AG08395 (cell line): ENCODE measurements at places on chromosomes 11 and 22.

GRCh38 chr11:3914805-3915204, 59.3 kb downstream of the STIM1 start:
- DNase-seq: no peak

DNA sequence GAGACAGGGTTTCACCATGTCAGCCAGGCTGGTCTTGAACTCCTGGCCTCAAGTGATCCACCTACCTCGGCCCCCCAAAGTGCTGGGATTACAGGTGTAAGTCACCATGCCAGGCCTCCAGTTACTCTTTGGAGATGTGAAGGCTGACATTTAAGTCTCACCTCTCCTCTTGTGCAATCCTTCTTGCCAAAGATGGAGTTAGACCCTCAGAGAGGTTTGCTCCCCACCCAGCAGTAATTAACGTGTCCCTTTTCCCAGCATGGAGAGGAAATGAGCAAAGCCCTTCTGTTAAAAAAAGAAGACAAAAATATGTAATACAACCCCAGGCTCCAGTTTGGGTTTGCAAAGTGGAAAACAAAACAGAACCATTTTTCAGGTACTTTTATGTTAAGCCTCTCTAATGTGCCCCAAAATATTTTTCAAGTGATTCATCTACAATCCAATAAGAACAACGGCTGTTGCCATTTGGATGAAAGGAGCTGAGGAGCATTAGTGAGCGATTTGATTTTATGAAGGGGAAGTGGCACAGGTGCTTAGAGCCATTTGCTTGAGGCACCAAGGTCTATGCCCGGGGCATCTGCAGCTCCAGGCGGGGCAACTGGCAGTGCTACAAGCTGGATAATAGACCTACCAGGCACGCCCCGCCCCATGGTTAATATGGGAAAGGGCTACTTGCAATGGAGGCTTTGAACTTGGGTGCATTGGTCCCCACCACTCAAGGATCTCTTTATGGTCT, 57.2 kb downstream of the GRIK4 start:
- no peak for DNase-seq

DNA sequence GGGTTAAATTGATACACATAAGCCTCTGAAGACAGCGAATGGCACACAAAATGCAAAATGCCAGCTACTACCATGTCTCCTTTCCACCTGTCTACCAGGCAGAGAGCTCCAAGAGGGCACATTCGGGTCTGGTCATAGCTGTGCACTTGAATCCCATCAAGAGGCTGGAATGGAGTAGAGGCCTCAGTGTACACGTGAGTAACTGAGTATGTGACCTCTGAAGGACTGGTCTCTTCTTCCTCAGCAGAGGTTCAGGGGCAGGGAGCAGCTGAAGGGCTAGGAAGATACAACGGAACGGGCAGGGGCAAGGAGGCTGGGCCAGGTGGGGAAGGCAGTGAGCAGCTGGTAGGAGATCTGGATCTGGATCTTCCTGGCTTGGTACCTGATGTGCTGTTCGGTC, 56.3 kb upstream of the PHOX2A start:
- DNase-seq: no peak

GRCh38 chr11:35787626-35788025, 125.1 kb downstream of the TRIM44 start:
- no peak for DNase-seq

DNA sequence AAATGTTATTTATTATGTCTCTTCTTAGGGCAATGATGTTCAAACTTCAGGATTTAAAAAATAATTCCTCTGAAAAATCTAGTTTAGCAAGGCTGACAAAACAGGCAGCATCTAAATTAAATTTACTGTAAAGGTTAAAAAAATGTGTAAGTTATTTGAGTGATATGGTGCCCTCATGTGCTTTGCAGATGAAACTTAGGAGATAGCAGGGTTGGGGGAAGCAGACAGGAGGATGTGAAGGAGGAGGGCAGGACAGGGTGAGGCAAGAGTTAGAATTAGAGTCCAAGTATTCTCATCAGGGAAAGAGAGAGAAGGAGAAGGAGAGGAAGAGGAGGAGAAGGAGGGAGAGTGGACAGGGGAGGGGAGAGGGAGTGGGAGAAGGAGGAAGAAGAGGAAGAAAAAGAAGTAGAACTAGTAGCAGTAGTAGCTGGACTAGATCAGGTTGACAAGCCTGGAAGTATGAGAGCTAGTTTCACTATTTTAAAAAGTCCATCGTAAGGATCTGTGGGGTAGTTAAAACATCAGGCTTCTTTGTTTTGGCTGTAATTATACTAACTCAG, 141.2 kb upstream of the SESN3 start:
- DNase-seq: no peak

DNA sequence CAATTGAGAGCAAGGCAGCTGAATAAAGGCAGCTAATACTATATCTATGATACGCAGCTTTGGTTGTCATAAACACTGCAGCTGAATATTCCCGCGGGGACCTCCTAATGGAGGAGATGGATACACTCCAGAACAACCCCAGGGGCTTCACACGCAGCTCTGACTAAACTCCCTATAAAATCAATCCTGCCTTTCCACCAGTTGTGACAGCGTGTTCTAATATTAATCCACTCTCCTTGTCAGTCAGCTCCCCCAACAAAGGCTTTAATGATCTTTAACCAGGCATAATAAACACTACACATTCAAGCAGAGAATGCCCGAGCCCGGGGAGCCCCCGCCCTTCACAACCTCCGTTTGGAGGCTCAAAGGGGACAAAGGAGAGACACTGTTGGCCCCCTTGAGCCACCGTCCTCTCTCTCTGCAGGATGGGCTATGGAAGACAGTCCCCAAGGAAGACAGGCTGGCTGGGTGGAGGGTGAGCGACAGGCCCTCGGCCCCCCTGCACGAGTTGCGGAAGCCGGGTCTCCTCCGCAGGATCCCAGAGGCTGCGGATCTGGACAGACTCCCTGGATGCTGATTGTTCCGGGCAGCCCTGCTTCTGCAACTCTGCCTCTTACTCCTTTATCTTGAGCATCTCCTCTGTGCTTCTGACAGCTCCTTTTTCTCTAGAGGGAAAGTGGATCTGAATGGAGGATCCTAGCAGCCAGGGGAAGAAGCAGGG, 565.2 kb downstream of the BUD13 start:
- no peak for DNase-seq

DNA sequence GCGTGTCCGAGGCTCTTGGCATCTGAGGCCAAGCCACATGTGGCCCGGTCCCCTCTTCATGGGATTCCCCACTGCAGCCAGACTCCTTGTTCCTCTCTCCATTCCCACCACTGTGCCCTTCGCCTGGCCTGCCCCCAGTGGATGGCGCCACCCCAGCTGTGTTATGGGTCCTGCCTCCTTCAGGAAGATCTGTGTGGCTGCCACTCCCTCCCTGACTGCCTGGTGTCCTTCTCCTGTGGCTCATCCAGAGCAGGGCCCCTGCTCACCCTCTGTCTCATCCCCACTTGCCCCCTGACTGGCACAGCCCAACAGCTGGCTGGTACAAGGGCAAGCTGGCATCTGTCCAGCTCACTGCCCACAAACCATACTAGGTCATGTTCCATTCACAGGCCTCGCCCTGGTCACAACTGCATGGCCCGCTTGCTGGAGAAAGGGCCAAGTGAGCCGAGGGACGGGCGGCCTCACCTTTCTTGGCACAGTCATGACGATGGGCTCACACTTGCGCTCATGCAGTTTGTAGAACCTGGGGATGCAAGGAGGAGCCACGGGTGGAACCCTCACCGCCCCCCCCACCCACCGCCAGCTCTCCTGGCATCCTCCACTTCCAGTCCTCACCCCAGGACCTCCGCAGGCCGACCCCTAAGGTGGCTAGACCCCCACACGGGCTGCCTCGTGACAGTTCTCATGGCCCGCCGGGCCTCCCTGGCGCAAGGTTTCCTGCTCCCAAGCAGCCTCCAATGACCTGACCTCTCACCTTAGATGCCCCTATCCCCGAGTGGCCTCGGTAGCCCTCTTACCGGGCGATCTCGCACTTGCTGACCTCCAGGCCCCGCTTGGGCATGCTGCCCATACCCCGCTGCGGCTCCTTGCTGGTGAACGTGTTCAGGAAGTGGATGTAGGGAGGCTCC, 2.1 kb upstream of the PTPRCAP start:
- peak; percentile 49 for DNase-seq

- DNase-seq: no peak
Observed at GRCh38 chr22:41578818-41579217, 10.8 kb downstream of the PMM1 start.

DNA sequence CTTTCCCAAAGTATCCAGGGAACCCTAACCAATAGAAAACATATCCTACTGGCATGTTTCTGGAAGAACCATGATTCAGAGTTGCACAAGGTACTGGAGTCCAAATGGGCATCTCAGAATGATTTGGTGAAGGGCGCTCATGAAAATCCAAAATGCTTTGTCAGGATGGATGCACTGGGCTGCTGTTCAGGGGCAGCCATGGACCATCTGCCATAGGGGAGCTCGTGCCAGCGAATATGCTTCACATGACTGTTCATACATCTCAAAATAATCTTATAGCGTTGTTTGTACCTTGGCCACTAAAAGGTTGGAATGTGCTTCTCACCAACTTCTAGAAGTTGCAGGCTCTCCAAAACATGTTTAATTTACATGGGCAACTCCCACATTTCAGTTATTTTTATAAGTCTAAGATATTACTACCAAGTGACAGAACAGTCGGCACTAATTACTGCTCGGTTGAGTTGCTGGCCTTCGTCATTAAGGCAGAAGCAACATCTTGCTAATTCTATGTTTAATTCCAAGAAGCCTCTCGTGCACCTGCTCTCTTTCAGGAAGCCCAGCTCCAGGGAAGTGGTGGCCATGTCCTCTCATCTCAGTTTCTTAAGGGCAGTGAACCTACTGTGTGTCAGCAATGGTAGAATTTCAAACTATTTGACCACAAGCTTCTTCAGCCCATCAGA, 1497.7 kb downstream of the TBC1D22A start:
- DNase-seq: no peak

DNA sequence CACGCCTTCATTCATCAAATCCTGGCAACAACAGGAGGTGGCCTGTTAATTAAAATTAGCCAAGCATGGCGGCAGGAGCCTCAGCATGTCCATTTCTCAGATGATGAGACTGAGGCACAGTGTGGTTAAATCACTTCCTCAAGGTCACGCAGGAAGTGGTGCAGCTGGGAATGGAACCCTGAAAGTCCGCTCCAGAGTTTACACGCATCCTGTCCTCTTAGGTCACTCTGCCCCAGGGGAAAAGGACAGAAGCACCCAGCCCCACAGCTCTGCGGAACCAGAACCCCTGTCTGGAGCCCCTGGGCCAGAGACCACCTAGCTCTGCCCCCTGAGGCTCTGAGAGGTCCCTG, 19.6 kb downstream of the RPL3 start:
- no peak for DNase-seq

DNA sequence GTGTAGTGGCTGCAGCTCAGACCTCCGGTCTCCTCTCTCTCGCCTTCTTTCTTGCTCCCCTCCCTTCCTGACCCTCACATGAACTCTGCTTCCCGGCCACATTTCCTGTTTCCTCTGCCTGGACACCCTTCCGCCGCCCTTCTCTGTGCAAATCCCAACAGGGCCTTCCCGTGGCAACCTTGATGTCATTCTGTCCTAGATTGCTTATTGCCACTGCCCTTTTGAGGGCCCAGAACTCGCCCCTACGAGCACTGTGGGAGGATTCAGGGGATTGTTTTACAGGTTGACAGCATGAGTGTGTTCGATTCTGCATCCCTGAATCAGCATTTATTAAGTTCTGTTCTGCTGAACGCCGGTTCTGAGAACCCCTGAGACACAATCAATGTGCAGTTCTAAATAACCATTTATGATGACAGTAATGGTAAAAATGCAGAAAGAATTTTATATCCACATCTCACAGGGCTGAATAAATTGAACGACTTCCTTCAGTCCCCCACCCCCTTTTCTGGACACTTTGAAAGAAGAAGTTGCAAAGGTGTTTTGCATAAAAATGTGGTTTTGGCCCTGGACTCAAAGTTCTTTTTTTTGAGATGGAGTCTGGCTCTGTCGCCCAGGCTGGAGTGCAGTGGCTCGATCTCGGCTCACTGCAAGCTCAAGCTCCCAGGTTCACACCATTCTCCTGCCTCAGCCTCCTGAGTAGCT, 6.4 kb downstream of the BATF2 start:
- DNase-seq: no peak

DNA sequence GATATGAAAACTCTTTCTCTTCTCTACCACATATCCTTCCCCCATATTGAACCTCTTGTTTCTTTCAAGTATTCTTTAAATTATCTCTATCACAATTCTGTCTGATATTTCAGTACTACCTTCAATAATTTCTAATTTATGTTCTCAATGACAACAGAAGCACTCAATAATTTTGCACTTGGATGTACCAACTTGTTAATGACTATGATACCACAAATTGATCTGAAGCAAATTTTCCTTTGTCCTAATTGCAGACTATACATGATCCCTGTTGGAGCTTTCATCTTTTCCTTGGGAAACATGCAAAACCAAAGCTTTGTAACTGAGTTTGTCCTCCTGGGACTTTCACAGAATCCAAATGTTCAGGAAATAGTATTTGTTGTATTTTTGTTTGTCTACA, at the start of gene OR4C15:
Gene OR4C15 (plus strand): TSS at position 301 of the 400 bp plus-strand sequence. CDS start 0 bp downstream, at position 301.
- DNase-seq: no peak

DNA sequence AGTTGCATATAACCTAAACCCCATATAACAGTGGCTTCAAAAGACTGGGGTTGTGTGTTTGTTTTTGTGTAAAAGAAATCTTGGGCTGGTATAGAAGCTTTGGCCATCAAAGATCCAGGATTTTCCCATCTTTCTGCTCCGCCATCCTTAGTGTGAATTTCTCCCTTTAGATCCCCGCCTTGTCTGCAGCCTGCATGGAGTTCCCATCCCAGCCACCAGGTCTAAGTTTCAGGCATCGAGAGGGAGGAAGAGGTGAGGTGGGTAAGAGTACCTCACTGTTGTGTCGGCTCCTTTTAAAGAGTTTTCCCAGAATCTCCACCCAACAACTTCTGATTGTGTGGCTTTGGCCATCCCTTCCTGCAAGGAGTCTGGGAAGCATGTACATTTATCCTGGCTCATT, 195.5 kb upstream of the SORL1-AS1 start:
- DNase-seq: no peak

GRCh38 chr11:29187215-29187614, 829.6 kb downstream of the KCNA4 start:
- no peak for DNase-seq

DNA sequence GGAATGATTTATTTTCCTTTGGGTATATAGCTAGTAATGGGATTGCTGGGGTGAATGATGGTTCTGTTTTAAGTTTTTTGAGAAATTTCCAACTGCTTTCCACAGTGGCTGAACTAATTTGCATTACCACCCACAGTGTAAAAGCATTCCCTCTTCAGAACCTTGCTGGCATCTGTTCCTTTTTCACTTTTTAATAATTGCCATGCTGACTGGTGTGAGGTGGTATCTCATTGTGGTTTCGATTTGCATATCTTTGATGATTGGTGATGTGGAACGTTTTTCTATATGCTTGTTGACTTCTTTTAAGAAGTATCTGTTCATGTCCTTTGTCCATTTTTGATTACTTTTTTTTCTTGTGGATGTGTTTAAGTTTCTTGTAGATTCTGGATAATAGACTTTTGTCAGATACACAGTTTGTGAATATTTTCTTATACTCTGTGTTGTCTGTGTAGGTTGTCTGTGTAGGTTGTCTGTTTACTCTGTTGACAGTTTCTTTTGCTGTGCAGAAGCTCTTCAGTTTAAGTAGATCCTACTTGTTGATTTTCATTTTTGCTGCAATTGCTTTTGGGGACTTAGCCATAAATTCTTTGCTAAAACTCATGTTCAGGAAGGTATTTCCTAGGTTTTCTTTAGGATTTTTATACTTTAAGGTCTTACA, 291.8 kb upstream of the DDI1 start:
- no peak for DNase-seq
